Bronchial epithelial cell (primary cell): ENCODE measurements at places on chromosomes 11 and 22. TPM values are rescaled to one million over a fixed set of nuclear protein-coding genes. Genes with fewer than 3 reads are reported as not detected.

- no peak for DNase-seq
These were observed 10.6 kb downstream of the PITPNM1 start for GRCh38 chr11:67494371-67495233.

DEUP1 gene
- total RNA-seq, result under 0.01 TPM in 1 of 2 replicates, not detected in the other

ROM1 gene
- 2.6 and 2.8 TPM in 2 replicates for total RNA-seq

- no peak for DNase-seq
These were observed 9.7 kb downstream of the KIRREL3 start for GRCh38 chr11:126990716-126991480.

- no peak for DNase-seq
These were observed 2221.9 kb upstream of the RAG2 start for GRCh38 chr11:38819981-38820380.

C1QTNF4 gene
- 0.13 and 0.26 TPM in 2 replicates for total RNA-seq

- no peak for DNase-seq
These were observed 42.9 kb downstream of the CBL start for GRCh38 chr11:119248750-119249670.

DNA sequence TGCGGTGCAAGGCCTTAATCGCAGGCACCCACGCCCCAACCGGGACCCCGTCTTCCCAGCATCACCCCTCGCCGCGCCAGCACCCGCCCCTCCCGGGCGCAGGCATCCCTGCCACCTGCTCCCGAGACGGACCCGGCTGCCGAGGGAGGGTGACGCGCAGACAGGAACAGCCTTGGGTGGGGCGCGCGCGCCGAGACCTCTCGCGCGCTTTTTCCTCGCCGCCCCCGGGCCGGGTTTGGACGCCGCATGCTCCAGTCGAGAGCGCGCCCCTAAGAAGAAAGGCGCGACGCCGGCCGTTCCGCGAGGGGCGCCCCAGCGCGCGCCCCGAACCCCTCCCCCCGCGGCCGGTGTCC, 504 bp downstream of the CFL1 start:
- no peak for DNase-seq

DNA sequence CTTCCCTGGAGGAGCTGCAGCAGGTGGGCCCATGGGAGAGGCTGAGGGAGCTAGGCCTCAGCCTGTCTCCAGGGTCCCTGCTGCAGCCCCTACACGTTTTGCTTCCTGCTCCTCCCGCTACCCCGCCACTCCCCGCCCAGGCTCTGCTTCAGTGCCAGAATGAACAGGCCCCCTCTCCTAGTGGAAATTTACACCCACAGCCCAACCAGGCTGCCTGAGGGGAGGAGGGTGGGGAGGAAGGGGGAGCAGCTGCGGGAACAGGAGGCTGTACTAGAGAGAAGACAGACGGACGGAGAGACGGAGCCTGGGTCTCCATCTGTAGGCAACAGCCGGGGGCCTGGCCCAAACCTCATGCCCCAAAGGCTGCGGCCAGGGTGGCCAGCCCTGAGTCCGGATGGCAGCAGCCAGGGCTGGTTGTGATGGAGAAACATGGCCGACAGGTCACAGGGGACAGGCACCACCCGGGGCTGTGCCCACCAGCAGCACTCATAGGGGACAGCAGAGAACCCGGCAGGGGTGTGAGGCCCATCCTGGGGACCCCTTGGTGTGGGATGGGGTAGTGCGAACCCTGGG, 20.6 kb downstream of the FLRT1 start:
- no peak for DNase-seq

GRCh38 chr22:45211435-45211834, 29.3 kb downstream of the KIAA0930 start:
- no peak for DNase-seq

GRCh38 chr22:28949788-28950187, 66.4 kb downstream of the ZNRF3 start:
- no peak for DNase-seq

GRCh38 chr22:47019012-47019790, 256.8 kb downstream of the TBC1D22A start:
- DNase-seq, result no peak

- peak; percentile 78 for DNase-seq
These were observed 3.2 kb upstream of the KLHDC7B start for GRCh38 chr22:50542416-50542927.

DNA sequence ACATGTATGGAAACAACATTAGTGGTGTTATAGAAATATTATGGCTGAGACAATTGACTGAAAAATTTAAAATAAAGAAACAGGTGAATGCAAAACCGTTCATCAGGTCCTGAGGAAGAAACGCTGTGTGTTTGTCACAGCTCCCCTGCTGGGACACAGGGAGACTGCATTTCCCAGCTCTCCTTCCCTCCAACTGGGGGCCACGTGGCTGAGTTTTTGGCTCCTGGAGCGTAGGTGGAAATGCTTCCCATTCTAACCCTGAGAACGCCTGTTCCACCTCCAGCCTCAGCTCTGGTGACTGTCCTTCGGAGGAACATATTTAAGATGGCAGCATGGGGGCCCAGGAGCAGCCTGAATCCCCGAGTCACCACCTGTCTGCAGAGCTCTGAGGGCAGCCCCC, 398.6 kb downstream of the BRD1 start:
- no peak for DNase-seq

DNA sequence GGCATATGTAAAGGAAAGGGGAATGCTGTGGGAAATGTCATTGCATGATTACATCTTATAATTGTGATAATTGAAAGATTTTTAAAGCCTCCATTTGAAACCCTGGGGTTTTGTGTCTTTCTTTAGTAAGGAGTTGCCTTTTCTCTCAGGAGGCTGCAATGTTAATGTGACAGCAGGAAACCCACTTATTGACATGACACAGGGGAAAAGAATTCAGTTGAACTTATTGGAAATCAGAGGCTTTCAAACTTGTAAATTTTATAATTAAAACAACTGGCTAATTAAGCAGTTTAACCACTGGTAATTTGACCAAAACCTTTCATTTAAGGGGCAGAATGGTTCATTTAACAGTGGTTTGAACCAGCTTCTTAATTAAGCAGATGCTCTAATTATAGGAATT, 31.2 kb downstream of the MRPL48 start:
- DNase-seq, result peak; percentile 18

GRCh38 chr11:86210898-86211297, 33.7 kb upstream of the EED start:
- no peak for DNase-seq

DNA sequence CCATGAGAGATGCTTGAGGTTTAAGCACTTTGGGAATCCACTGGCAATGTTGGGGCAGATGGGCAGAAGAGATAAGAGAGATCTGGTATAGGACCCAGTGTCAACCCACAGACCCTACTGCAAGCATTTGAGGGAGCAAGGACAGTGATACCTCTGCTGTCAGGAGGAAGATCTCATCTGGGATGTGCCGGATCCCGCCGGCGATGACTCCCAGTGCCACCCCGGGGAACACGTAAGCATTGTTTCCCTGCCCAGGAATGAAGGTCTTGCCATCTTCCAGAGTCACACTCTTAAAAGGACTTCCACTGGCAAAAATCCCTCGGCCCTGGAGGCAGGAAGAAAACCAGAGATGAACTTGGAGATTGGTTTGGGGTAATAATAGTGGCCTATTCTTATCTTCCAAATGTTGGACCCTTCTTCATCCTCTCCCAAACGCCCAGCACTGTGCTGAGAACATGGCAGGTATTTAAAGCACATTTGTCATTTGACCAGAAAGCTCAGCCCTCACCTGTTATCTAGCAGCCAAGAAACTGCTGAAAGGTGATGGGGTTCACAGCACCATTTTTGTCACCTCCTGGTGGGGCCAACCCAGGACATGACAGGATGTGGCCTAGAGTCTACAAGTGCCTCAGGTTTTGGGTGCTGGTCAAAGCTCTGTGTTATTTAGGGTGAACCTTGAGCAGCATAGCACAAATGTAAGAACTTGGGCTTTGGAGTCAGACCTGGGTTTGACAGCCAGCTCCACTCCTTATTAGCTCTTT, 71.7 kb downstream of the CCDC81 start:
- DNase-seq, result no peak

- no peak for DNase-seq
These were observed 27.0 kb upstream of the SORL1-AS1 start for GRCh38 chr11:121479698-121480238.

DNA sequence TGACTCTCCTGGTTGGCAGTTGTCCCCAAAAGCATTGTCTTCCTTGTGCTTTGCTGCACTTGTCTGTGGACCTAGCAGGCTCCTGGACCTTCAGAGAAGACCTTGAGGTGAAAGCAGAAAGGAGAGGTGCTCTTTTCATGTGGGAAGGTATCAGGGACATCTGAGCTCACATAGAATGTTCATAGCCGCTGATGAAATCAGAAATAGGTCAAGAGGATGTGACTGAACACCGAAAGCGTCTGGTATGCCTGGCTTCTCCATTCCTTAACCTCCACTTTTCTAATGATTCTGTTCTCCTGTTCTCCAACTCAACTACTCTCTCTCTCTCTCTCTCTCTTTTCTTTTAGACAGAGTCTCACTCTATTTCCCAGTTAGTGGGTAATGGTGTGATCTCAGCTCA, 6.2 kb upstream of the CUL5 start:
- DNase-seq, result no peak

GRCh38 chr11:76810151-76810853, 27.1 kb downstream of the TSKU start:
- DNase-seq, result peak; percentile 22

- no peak for DNase-seq
These were observed 14.0 kb downstream of the B3GAT1 start for GRCh38 chr11:134398079-134398444.

DNA sequence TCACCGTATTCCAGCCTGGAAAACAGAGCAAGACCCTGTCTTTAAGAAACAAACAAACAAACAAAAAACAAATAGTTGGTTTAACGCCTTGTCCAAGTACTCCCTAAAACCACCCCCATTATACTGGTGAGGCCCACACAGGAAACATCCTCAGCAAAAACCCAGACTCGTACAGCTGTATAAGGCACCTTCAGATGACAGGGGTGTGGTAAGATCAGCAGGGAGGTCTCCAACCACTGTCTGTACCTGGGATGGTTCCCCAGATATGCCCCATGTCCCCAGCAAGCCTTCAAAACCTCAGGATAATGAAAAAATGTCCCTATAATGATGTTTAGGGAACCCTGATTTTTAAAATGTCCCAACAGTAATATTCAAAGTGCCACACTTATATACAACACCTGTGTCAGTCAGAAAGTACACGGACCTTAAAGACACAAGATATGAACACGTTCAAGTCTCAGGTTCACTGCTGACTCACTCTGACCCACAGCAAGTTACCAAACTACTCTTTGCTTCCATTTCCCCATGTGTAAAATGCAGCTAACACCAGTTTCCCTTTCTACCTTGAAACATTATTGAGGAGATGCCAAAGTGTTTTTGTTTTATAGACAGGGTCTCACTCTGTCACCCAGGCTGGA, 9.3 kb downstream of the SF3A1 start:
- peak; percentile 29 for DNase-seq

- no peak for DNase-seq
These were observed 7.6 kb upstream of the FOLR3 start for GRCh38 chr11:72127923-72128322.

DNA sequence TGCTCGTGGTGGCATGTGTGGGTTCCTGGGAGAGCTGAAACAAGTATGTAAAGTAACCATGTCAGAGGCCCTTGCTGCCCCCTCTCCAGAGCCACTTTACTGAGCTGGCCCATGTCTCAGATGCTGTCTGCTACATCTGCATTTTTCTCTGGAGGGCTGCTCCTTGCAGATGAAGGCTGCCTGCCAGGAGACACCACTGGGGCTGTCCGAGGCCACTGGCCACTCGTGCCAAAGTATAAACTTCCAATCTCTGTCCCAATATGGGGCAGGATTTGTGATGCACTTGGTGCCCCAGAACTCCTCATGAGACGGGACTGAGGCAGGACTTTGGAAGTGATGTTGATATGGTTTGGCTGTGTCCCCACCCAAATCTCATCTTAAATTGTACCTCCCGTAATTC, 478.4 kb upstream of the B3GAT1 start:
- DNase-seq, result no peak

- peak; percentile 71 for DNase-seq
These were observed 55.3 kb upstream of the FBXO3 start for GRCh38 chr11:33829430-33830141.

- DNase-seq, result no peak
These were observed 219.6 kb upstream of the SESN3 start for GRCh38 chr11:95450547-95451123.

MYBPC3 gene
- under 0.01 TPM in 1 of 2 replicates, not detected in the other for total RNA-seq

GRCh38 chr11:1171985-1172728, 14.4 kb downstream of the MUC5AC start:
- DNase-seq, result no peak

CD3D gene
- total RNA-seq, result not detected in 2 replicates

ACRV1 gene
- not detected in 2 replicates for total RNA-seq

DNA sequence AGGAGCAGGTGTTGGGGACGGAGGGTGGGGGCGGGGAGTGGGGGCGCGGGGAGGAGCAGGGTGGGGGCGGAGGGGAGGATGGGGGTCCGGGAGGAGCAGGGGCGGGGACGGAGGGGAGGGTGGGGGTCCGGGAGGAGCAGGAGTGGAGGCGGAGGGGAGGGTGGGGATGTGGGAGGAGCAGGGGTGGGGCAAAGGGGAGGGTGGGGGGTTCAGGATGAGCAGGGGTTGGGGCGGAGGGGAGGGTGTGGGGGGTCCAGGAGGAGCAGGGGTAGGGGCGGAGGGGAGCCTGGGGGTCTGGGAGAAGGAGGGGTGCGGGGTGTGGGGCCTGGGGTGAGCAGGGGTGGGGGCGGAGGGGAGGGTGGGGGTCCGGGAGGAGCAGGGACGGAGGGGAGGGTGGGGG, 17.1 kb downstream of the CRELD2 start:
- no peak for DNase-seq

- DNase-seq, result peak; percentile 14
These were observed 2352.8 kb upstream of the RAG2 start for GRCh38 chr11:38950867-38951266.

GRCh38 chr11:8250434-8250833, 13.2 kb downstream of the LMO1 start:
- DNase-seq, result no peak

DNA sequence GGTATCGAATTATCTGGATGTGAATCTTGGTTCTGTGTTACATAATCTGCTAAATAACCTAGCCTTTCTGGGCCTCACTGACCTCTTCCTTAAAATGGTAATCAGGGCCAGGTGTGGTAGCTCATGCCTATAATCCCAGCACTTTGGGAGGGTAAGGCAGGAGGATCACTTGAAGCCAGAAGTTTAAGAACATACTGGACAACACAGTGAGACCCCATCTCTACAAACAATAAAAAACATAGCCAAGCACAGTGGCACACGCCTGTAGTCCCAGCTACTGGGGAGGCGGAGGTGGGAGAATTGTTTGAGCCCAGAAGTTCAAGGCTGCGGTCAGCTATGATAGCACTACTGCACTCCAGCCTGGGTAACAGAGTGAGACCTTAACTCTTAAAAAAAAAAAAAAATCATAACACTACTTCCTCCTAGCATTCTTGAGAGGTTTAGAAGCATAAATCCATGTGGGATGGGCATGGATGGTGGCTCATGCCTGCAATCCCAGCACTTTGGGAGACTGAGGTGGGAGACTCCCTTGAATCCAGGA, 72.5 kb downstream of the C11orf65 start:
- no peak for DNase-seq

- DNase-seq, result no peak
These were observed 3.5 kb downstream of the PDXP start for GRCh38 chr22:37662039-37662438.

LRRC74B gene
- not detected in 2 replicates for total RNA-seq
